Renal pelvis (tissue), 12 donors: ENCODE measurements at places on chromosomes 4 and X. TPM values are rescaled to one million over a fixed set of nuclear protein-coding genes. Genes with fewer than 3 reads are reported as not detected.

Gene MAGEB17
- polyA plus RNA-seq = 0.13 TPM

GRCh38 chrX:133793626-133794025 is 191.8 kb downstream of the GPC3 start:
- no peak for DNase-seq

GRCh38 chr4:152368001-152368400 is 167.9 kb downstream of the FBXW7 start:
- no peak for DNase-seq

GRCh38 chrX:41559235-41560052 is 112.3 kb downstream of the NYX start:
- DNase-seq = peak; percentile 10

GRCh38 chr4:17397611-17398010 is 114.3 kb downstream of the QDPR start:
- DNase-seq = no peak

DNA sequence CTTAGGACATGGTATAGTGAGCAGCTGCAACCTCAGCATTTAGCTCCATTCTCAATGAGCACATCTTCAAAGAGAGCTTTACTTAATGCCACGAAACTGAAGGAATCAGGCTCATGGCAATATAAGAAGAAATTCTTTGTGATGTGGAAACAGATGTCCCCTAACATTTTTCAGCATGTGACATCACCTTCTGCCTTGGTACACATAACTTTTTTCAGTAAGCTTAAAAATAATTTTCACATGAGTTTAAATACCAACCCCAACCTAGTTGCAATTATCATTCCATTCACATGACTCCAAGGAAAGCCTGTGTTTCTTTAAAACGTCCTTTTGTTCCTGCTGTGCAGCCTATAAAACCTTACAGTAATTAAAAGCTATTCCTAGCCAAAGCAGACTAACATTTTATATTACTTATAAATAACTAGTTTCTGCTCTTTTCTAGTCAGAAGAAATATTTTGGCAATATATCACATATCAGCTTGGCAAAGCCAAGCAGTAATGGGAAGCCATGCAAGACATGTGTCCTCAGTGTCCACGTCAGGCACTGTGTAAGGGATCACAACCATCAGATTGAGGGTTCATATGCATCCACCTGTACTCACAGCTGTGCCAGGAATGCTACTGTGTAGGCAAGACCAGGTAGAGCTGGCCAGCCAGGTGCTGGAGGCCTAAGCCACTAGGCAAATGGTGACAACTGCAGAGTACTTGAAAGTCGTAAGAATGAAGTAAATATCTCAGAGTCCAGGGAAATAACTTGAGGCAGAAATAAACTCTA is 466.6 kb downstream of the INPP4B start:
- no peak for DNase-seq

- no peak for DNase-seq
Measured at GRCh38 chr4:13525606-13526281, 18.6 kb downstream of the NKX3-2 start.

Gene PHKA1
- polyA plus RNA-seq = 5.3 TPM

Gene TSPAN6
- 150 TPM for polyA plus RNA-seq

GRCh38 chr4:3652586-3652985 is 113.6 kb upstream of the ADRA2C start:
- DNase-seq = no peak

DNA sequence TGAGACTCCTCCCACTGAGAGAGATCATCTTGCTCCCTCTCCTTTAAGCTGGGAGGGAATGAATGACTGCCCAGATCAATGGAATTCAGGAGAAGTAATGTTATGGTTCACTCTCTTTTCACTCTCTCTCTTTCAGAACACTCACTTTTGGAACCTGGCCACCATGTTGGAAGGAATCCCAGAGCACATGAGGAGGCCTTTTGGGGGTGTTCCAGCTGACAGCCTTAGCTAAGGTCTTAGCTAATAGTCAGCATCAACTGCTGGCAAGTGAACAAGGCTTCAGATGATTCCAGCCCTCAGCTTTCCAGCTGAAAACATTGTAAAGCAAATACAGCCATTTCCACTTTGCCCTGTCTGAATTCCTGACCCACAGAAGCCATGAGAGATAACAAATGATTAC is 124.0 kb upstream of the CLNK start:
- no peak for DNase-seq
